ENCODE measurements at places on chromosomes 7 and 10.

DNA sequence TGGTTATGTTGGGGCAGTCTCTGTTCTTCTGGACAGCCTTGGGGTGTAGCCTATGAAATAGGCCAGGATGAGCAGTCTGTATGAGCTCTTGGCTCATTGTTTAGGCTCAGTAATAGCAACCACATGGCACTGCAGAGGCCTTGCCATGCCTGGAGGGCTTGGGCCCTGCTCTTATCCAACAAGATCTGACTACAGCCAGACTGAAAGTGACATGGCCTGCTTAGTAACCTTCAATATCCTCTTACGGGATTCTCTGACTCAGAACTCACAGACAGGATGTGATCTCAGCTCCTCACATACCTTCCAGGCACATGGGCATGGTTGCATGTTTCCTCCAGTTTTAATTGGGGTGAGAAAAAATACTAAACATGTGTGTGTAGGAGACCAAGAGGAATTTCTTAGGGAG lies 289.3 kb downstream of the PTEN start:
- DNase-seq: peak; percentile 3

DNA sequence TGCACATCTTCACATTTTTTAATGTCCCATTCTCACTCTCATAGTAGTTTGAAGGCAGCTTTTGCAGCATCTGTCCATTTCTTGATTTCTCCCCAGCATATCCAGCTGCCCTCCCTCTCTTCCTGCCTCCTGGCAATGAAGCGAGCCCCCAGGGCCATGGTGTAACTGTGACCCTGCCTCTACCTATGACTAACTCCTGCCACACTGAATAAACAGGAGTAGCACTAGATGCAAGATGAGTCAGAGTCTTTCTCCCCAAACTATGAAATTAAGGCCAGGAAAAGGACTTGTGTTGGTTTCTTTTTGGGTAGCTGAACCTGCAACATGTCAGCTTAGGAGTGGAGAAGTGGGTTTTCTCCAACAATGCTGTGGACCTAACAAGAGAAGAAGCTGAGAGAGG lies 329.0 kb downstream of the RNLS start:
- DNase-seq: no peak

DNA sequence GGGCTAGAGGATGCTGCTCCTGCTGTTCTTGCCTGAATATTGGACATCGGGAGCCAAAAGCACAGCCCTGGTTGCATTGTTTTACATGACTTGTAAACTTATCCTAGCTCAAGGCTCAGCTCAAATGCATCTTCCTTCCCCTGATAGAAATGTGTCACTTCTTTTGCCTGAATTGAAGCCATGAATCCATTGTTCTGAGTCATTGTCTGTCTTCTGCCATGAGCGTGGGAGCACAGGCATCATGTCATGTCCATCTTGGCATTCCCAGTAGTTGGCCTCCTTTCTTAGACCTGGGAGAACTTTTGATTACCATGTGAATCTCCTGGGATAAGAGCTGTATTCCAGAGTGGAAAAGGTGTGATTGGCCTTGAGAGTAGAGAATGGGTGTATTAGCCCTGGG lies 54.1 kb upstream of the OPN4 start:
- DNase-seq: no peak

DNA sequence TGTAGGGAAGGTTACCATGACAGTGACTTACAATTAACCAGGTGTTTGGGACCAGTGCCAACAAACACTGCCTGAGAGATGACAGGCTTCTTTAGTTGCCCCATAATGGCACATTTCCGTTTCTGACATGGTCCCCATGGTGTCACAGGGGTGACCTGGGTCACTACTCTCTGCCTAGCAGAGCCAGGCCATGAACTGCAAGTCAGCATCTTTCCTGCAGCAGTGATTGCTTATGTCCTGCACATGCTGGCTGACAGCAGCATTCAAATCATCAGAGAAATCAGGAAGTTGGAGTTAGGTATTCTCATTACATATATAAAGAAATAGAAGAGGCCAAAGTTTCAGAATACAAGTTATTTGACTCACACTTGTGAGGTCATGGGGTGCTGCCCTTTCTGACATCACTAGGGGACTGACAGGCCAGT lies 47.1 kb upstream of the ZNRF2 start:
- DNase-seq: no peak

GRCh38 chr10:59595593-59595992 lies 114.1 kb downstream of the SLC16A9 start:
- no peak for DNase-seq

DNA sequence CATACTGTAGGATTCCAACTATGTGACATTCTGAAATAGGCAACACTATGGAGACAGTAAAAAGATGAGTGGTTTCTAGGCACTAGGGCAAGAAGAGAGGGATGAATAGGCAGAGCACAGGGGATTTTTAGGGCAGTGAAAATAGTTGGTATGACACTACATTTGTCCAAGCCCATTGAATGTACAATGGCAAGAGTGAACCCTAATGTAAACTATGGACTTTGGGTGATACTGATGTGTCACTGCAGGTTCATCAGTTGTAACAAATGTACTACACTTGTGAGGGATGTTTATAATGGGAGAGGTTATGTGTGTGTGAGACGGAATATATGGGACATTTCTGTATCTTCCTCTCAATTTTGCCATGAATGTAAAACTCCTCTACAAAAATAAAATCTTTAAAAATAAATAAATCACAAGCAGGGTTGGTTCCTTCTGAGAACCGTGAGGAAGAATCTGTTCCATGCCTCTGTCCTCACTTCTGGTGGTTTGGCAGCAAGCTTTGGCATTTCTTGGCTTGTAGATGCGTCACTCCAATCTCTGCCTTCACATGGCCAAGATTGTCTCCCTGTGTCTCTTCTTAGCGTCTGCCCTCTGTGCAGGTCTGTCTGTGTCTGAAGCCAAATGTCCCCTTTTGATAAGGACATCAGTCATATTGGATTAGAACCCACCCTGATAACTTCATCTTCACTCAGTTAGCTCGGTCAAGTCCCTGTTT lies 83.1 kb upstream of the AGBL3 start:
- no peak for DNase-seq

- DNase-seq: no peak
Measured at GRCh38 chr10:61935077-61935476, 33.6 kb downstream of the ARID5B start.

DNA sequence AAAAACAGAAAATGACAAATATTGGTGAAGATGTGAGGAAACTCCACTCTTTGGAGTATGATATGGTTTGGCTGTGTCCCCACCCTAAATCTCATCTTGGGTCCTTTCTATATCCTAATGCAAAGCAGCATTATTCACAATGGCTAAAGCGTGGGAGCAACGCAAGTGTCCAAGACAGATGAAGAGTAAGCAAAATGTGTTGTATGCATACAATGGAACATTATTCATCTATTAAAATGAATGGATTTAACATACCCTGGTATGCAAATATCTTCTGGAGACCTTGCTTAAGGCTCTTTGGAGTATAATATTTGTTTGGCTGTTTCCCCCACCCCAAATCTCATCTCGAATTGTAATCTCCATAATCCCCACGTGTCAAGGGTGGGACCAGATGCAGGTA lies 839.8 kb upstream of the POM121L12 start:
- DNase-seq: no peak

- no peak for DNase-seq
Measured at GRCh38 chr7:110454713-110455112, 636.2 kb upstream of the LRRN3 start.

GRCh38 chr7:66055321-66055956 lies 20.2 kb upstream of the ASL start:
- no peak for DNase-seq

DNA sequence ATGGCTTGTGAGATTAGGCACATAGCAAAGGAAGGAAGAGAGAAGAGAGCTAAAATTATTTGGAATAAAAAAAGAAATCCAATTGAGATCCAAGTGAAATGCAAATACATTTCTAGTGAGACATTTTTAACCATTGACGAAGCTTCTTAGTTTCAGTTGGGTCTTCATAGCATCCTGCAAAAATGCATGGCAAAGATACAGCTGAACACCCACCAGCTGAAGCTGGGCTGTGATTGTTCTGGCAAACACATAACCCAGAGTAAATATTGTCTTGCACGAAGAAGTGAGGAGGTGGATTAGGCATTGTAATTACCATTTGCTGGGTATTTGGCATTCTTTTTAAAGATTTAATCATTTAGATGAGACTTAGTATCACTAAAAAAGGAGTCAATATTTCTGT lies 409.4 kb downstream of the GRM8 start:
- no peak for DNase-seq

DNA sequence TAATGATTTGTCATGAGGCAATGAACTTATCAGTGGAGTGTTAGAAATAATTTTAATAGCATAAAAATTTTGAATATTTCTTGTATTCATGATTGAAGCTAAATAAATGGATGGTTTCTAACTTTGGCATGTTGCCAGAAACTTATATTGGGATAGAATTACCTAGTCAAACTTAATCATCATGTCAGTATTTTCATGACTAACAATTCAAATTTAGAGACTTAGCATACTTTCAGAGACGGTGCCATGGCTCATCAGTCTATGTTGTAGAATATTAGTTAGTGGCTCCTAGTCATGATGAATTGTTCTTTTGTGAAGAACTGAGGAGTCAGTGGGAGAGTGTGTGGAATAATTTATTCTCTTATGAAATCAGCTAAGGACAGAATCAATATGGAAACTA lies 599.6 kb upstream of the POT1 start:
- DNase-seq: no peak

- DNase-seq: no peak
Measured at GRCh38 chr7:138396251-138397070, 63.6 kb upstream of the TRIM24 start.

DNA sequence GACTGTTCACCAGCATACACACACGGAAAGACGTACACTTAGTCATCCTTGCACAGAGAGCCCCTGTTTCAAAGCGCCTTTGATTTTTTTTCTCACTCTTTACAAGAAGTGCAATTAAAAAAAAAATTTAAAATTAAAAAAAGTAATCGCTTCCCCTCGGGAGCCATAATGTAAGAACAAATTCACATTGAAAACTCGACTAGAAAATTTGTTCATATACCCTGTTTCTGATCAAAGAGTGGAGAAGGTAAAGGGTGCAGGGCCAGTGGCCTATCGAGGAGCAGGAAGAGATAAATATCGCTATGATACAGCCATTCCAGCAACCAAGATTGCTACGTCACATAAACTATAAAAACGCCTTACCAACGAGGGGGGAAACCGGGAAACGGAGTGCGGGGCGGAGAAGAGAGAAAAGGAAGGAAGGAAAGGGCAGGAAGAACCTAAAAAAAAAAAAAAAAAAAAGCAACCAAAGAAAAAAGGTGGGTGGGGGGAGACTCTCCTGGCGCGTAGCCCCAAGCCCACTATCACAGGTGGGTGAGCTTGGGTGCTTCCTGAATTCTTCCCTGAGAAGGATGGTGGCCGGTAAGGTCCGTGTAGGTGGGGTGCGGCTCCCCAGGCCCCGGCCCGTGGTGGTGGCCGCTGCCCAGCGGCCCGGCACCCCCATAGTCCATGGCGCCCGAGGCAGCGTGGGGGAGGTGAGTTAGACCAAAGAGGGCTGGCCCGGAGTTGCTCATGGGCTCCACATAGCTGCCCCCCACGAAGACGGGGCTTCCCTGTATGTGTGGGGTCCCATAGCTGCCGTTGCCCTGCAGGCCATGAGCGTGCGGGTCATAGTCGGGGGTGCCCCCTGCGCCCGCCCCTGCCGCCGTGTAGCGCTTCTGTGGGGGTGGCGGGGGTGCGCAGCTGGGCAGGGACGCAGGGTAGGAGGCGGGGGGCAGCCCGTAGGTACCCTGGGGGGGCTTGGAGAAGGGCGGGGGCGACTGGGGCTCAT lies 5.2 kb upstream of the HOXA2 start:
- no peak for DNase-seq
